Activated CD8-positive, alpha-beta memory T cell treated with anti-CD3 and anti-CD28 coated beads for 24 hours (primary cell): ENCODE measurements at places on chromosomes 3 and 15.

- no peak for DNase-seq
Observed at GRCh38 chr15:51262463-51262862, 75.9 kb downstream of the CYP19A1 start.

DNA sequence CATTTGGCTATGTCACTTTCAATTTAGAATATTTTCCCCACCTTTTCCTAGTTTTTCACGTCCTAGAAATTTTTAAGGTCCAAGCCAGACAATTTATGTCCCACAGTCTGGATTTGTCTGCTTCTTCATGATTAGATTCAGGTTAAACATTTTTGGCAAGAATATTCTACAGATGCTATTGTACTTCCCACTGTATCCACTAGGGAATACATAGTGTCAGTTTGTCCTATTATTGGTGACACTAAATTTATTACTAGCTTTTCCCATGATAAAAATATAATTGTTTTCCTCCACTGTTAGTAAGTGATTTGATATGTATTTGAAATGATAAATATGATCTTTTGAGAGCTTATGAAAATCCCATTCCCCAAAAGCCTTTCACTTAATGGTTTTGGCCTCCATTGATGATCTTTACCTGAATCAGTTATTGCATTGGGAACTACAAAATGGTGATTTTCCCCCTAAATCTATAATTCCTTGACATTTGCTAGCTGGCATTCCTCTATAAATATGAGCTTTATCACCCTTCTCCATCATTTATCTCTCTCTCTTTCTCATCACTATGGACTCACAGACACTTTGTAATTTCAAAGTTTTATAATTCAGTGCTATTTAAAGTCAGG is 8.3 kb downstream of the ARL14 start:
- no peak for DNase-seq

DNA sequence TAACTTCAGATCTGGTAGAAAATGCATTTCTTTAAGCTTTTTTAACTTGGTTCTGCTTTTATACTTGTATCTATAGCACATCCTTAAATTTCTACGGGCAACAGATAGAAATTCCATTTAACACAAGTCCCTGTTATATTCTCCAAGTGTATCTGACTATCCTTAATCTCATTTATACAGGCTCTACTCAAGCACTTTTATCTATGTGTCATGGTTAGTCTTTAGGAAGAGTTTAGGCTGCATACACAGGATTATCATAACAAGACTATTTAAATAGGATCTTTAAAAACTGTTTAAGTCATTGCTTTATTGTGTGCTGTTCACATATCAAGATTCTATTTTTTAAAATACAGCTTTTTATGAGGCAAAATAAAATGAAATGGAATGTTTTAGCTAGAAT is 52.7 kb downstream of the SETD5 start:
- DNase-seq, result no peak

- DNase-seq, result no peak
Observed at GRCh38 chr3:162211470-162211869, 714.9 kb downstream of the OTOL1 start.

DNA sequence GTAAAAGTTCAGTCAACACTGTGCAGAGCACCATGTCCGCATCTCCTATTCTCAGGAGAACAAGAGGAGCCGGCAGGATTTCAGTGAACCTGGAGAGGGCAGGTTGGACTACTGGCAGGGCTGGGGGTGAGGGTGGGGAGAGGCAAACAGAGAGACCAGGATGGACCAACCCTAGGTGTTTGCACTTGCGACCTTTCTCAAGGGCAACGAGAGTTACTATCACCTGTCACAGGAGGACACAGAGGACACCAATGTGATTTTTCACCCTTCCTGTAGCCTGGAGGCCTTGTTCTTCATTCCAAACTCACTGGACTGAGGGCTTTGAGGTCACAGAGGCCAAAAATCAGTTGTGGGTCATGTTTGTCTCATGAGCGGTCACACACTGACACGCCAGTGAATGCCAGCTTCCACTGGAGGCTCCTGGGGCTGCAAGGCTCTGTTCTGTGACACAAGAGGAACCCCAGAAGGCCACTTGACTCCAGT is 89.5 kb downstream of the CPN2 start:
- peak; percentile 49 for DNase-seq

DNA sequence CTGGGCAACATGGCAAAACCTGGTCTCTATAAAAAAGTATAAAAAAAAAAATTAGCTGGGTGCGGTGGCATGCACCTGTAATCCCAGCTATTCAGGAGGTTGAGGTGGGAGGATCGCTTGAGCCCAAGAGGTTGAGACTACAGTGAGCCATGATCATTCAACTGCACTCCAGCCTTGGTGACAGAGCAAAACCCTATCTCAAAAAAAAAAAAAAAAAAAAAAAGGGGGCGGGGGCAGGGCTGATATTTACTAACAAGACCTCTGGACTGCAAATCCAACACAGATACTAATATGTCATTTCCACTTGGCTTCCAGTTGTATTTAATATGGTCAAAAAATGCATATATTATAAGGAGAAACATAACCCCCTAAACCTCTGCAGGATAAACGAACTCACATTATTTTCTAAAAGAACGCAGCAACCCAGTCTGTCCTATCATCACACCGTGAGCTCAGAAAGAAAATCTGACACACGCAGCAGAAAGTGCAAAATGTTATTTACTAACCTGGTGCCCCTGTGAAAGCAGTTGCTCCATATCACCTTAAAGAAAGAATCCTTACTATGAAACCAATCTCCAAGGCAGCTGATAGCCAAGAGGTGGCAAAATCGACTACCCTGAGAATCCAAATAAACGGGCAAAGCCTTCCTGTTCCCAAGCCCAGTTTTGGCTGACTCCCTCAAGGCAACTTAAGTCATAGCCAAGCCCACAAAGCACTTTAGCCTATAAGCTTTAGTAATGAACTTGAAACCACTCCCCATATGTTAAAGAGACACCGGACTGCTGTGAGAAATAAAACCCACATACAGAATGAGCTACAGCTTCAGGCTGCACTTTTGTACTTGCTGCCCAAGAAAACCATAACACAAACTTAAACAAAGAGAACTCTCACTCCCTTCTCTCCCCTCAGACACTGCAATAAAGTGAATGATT is 39.3 kb downstream of the PLD1 start:
- DNase-seq, result no peak

- DNase-seq, result no peak
Observed at GRCh38 chr15:55619783-55620182, 31.6 kb upstream of the PYGO1 start.

GRCh38 chr3:42660131-42660715 is 6.7 kb downstream of the ZBTB47 start:
- DNase-seq, result no peak

DNA sequence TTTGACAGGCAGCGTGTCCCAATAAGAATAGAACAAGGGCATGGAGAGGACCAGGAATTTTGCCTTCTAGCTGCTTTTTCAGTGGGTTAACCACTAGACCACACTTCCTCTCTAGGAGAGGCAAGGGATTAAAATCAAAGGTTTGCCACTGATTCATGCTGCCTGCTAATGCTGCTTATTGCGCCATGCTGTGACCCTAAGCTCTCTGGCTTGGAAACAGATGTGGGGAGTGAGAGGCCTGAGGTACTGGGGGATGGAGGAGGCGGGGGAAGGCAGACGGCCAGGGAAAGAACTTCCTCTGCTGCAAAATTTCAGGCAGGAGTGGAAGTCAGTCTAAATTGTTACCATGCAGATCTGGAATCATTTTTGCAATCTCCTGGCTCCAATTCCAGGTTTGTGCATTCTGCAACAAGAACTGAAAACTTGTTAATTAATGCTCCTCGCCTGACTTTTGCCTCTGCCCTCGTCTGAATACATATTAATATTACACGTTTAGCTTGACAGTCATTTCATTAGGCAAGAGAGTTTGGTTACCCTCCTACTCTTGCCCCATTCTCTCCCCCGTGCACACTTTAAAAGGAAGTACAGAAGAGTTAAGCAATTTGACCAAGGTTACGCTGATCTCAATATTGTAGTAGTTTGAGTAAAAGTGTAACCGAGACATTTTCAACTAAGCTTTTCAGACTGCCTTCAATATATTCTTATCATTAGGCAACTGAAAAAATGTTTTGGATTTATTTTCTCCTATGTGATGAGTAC is 121.7 kb upstream of the SPRED1 start:
- DNase-seq, result no peak
